ENCODE measurements at places on chromosomes 6 and 20. TPM values are rescaled to one million over a fixed set of nuclear protein-coding genes. Genes with fewer than 3 reads are reported as not detected.
A peak's percentile ranks its signal among the peaks of the same experiment; 100 is the strongest.

DNA sequence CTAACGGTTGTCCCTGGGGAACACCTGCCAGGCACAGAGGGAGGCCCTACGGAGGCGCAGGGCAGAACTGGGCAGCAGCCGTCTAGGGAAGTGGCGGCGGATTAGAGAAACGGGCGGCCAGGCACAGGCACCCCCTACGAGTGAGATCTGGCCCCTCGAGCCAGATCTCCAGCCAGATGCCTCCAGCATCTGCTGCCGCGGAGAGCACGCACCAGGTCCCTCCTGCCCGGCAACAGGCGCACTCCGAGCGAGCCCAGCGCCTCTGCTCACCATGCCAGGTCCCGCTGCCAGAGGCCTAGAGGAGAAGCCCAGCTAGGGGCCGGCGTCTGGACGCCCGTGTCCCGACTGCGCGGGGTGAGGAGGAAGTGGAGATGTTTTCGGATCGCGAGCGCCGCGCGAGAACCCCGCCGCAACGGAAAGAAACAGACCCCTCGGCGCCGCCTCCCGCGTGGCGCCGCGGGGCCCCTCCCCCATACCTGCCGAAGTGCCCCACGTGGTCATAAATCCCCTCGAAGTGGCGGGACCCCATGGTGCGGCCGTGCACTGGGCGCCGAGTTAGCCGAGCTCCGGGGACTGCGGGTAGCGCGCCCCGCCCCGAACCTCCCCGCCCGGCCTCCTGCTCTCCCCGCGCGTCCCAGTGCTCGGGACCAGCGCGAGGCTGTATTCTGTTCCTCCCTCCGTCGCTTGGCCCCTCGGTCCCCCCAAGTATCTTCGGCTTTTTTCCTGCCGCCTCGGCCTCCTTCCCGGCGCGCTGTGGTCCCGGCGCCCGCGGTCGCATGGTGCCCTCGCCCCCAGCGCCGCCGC, at the start of gene SLC22A16:
TSS of gene SLC22A16 (minus strand) at position 568 of the 804 bp plus-strand sequence. CDS start at position 529, 39 bp downstream.
- no peak for DNase-seq

The PBOV1 gene
- total RNA-seq: not detected

The BPIFB4 gene
- not detected for total RNA-seq

The MCHR2 gene
- not detected for total RNA-seq

The CEP43 gene
- total RNA-seq: 10.7 TPM

The CSTF1 gene
- 23.7 TPM for total RNA-seq

DNA sequence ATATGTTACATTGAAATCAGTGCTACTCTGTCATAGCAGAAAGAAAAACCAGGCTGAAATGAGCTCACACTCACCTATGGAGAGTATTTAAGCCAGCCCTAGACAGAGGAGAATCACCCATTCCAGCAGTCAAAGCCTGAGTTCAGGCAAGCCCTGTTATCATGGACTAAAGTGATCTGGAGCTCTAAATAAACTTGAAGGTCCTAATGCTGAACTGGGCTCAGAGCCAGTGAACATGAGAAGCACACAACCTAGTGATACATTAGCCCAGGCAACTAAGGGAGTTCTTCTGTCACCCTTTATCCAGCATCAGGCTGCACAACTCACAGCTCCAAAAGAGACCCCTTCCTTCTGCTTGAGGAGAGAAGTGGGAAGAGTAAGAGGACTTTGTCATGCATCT, 425.0 kb downstream of the COL12A1 start:
- no peak for DNase-seq

The RSPH9 gene
- total RNA-seq: not detected

DNA sequence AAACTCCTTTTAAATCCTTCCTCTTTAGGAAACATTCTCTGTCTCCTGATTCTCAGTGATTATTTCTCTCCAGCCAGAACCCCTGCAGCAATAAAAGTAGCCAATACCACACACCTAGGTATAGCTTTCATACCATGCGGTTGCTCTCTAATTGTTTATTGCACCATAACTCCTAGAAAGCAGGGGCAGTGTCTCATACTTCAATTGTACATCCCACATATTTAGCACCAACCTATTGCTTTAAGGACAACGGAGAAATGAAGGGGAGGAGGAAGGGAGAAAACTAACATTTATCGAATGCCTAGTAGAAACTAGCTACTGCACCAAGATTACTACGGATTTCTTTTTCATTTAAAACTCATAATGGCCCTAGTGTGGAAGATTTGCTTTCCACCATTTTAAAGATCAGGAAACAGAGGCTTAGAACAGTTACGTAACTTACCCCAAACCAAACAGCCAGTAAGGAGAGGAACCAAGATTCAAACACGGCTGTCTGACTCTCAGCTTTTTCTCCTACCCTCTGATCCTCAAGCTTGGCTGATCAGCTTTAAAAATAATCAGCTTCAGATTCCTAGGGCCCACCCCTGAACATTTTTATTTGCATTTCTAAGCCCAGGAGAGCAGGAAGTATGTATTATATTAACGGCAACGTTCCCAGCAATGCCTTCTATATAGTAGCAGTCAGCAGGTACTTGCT, 43.4 kb upstream of the ATXN1 start:
- no peak for DNase-seq

The COL9A3 gene
- 3.3 TPM for total RNA-seq

GRCh38 chr6:53282741-53283140, 66.0 kb downstream of the ELOVL5 start:
- no peak for DNase-seq

- no peak for DNase-seq
Measured at GRCh38 chr20:24936526-24937407, 12.3 kb upstream of the CST7 start.

DNA sequence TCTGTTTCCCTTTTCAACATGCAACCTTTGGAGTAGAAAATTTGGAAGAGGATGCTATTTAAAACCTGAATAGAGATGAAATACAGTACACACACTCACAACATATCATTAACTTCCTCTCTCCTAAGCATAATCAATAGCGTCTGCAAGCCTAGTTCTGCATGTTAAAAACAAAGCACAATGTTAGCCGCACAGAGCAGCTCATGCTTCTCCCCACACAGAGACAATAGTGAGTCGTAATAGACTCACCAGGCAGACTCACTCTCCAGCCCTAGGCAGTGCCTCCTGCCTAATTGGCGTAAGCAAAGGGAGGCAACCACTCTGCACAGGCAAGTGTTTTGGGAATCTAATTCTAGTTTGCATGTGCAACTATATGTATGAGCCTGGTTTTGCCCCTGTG, 45.8 kb upstream of the ARID1B start:
- DNase-seq: no peak

DNA sequence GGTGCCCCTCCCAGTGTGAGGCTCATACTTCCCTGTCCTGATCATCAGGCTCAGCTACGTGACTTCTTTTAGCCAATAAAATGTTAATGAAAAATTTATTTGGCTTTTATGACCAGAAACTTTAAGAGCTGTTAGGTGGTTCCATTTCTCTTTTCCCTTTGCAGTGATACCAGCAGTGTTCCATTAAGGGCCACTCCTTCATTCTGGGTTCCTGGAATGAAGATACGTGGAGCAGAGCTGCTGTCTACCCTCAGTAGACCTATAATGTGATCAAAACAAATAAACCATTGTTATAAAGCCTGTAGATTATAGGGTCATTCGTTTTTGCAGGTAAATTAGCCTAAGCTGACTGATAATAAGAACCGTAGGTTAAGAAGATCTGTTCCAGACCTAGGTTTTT, 228.0 kb downstream of the ZFAND3 start:
- no peak for DNase-seq

The PRSS35 gene
- 0.33 TPM for total RNA-seq

- DNase-seq: peak; percentile 63
Measured at GRCh38 chr6:43228951-43229802, at the start of gene DNPH1. DNPH1 (minus strand) TSS chr6:43229481; CDS start chr6:43229456, 25 bp downstream.

The SLC17A1 gene
- total RNA-seq: not detected

DNA sequence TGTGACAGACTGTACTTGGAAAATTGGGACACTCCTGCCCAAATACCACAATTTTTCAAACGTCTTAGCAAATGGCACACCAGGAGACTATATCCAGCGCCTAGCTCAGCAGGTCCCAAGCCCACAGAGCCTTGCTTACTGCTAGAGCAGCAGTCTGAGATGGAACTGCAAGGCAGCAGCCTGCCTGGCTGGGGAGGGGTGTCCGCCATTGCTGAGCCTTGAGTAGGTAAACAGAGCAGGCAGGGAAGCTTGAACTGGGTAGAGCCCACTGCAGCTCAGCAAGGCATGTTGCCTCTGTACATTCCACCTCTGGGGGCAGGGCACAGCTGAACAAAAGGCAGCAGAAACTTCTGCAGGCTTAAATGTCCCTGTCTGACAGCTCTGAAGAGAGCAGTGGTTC, 1003.3 kb upstream of the MAP3K7 start:
- no peak for DNase-seq

Measured in heart right ventricle (tissue), 16 donors.